ENCODE measurements at places on chromosomes 16 and 17. TPM values are rescaled to one million over a fixed set of nuclear protein-coding genes. Genes with fewer than 3 reads are reported as not detected.

The ODAD4 gene
- total RNA-seq = 1.1 TPM

DNA sequence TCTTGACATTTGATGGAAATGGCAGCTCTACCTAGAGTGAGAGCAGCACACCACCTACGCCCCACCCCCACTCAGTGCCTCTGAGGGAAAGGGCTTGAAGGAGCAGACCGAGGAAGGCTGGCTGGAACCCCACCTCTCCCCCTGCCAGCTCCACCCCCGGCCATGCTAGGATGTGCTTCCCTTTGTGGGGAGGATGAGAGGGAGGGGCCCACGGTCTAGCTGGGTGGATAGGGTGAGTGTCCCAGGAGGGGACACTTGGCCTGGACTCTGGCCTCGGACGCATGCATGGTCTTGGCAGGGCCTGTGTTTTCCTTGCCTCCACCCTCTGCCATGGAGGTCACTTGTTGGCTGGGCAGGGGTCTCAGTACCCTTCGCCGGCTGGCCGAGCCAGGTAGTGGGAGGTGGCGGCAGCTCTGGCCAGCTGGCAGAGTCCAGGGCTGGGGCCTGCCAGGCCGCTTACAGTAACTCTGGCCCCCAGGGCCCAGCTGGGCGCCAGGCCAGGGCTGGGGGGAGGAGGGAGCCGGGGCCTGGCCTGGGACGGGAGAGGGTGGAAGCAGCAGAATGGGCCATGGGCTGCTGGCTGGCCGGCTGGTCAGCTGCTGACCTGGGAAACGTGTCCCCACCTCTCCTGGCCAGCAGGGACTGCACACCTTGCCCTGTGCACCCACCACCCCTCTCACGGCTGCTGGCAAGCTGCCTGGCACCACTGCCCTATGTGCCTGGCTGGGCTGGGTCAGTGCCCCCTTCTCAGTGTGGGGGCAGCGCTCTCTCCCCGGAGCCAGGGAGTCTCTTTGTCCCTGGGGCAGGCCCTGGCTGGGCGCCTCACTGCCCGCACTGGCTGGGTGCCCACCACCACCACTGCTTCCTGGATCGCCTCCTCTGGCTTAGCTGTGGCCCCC lies 23.0 kb downstream of the RARA start:
- H3K4me3 ChIP-seq = no peak overlapping the region
- peak overlapping the region; percentile 84 for H3K27ac ChIP-seq
- peak; percentile 51 for DNase-seq
- no peaks in the 10 kb centered on the region for H3K27me3 ChIP-seq
- H3K36me3 ChIP-seq = peaks cover 33% of the 10 kb centered on the region

GRCh38 chr16:89641458-89642119 lies 15.9 kb downstream of the CHMP1A start:
- H3K27ac ChIP-seq = no peak overlapping the region
- H3K4me1 ChIP-seq = peaks cover 11% of the 10 kb centered on the region
- no peaks in the 10 kb centered on the region for H3K27me3 ChIP-seq
- H3K4me3 ChIP-seq = no peak overlapping the region
- DNase-seq = no peak

DNA sequence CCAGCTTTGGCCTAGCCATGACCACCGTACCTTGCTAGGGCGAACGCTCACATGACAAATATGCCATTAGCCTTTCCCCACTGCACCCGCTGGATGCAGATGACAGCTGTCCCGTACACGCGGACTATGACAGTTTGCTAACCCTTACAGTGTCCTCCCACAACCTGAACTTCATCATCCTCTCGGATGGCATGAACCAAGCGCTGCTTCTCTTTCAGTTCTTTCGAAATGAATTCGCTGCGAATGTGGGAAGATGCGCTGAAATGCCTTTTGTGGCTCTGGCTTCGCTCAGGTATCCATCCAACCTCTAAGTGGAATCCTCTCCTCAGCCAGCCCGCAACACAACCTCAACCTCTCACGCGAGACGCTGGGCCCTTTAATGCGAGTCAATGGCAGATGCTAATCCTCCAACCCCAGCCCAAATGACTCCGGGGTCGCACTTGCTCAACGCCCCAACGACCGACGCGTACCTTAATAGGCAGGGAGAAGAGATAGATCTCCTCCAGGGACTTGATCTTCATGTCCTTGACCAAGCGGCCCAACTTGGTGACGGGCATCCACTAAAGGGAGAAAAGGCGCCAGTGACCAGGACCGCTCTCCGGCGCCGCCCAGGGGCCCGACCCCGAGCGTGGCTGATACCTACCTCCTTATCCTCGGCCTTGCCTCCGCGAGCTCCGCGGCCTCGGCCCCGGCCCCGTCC lies 670 bp downstream of the RPS2 start:
- H3K27me3 ChIP-seq = no peaks in the 10 kb centered on the region
- peak; percentile 36 for DNase-seq
- peak overlapping the region; percentile 96 for H3K4me3 ChIP-seq
- peak overlapping the region; percentile 99 for H3K27ac ChIP-seq
- peaks cover 38% of the 10 kb centered on the region for H3K4me1 ChIP-seq

GRCh38 chr17:68512960-68513474 lies 787 bp downstream of the PRKAR1A start:
- peak overlapping the region; percentile 95 for H3K27ac ChIP-seq
- peaks cover 35% of the 10 kb centered on the region for H3K36me3 ChIP-seq
- H3K27me3 ChIP-seq = no peaks in the 10 kb centered on the region
- DNase-seq = no peak
- H3K4me3 ChIP-seq = peak overlapping the region; percentile 92

- H3K4me1 ChIP-seq = peaks cover 19% of the 10 kb centered on the region
- H3K36me3 ChIP-seq = peaks cover 8% of the 10 kb centered on the region
- DNase-seq = no peak
- H3K27ac ChIP-seq = no peak overlapping the region
- H3K27me3 ChIP-seq = no peaks in the 10 kb centered on the region
Measured at GRCh38 chr17:2094891-2095535, 40.1 kb downstream of the HIC1 start.

The GAS2L2 gene
- not detected for total RNA-seq

DNA sequence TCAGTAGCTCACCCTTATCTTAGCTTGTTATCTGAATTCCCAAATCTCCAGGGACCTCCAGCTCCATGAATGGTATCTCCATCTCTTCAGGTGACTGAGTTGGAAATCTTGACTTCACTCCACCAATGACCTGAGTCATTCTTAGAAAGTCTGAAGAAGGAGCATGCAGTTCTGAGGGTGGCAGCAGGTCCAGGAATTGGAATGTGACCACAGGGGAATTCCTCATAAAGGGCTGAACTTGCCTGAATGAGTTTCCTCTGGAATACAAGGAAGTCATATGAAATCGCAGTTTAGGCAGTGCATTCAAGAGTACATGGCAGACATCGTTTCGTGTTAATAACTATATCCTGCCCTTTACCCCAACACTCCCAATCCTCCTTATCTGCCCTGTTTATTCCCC lies 12.5 kb upstream of the PYY start:
- peaks cover 15% of the 10 kb centered on the region for H3K27me3 ChIP-seq
- no peaks in the 10 kb centered on the region for H3K4me1 ChIP-seq
- no peak overlapping the region for H3K4me3 ChIP-seq

- H3K4me3 ChIP-seq = no peak overlapping the region
- DNase-seq = no peak
- H3K4me1 ChIP-seq = no peaks in the 10 kb centered on the region
- no peak overlapping the region for H3K27ac ChIP-seq
Measured at GRCh38 chr16:8108991-8109509, 481.3 kb downstream of the TMEM114 start.

The TBC1D24 gene
- 12.7 TPM for total RNA-seq

The COG8 gene
- 30.0 TPM for total RNA-seq

DNA sequence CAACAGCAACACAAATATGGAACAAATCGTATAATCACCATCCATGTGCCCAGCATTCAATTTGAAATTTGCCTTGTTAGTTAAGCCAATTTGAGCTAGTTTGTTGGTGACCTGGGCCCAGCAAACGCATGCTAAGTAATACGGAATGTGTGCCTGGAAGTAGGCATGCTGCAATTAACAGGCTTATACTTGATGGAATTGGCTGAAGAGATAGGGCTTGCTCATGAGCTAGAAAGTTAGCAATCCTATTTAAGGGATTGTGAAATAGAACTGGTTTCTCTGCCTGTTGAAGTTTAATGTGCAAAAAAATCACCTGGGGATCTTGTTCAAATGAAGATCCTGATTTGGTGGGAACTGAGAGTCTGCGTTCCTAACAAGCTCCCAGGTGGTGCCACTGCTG lies 8.5 kb upstream of the LPO start:
- DNase-seq = no peak
- peaks cover 9% of the 10 kb centered on the region for H3K4me1 ChIP-seq
- H3K4me3 ChIP-seq = no peak overlapping the region
- H3K36me3 ChIP-seq = no peaks in the 10 kb centered on the region
- no peak overlapping the region for H3K27ac ChIP-seq

DNA sequence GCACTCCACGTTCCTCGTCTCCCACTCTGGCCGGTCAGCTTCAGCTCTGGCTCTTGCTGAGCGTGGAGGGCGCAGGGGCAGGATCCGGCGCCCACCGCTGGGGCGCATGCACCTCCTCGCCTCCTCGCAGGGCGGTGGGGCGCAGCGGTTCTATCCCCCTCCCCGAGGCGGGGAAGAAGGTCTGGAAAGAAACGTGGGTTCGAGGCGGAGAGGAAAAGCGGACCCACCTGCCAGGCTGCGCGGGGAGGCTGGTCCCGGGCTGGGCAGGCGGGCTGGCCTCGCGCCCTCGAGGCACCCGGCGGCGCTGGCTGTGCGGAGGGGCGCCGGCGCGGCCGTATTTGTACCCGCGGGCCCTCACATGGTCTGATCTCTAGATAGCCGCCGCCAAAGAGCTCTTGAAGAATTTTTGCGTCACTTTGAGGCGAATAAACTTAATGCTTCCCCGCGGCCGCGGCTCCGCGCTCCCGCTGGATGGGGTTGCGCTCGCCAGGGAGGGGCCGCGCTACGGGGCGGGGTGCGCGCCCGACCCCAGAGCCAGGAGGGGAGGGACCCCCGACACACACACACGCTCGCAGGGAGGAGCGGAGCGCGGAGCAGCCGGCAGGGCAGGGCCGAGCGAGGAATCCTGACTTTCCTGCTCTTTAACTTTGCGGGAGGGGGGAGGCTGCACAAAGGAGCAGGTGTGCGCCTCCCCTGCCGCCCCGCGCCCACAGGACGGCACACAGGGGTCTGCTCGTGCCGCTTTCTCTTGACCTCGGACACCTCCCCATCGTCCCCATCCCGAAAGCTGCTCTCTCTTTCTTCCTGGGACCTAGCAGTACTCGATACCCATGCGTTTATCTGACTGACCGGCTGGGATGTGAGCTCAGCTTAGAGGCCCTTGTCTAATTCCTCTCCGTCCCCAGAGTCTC lies at the start of gene SLC6A4:
TSS of gene SLC6A4 (minus strand) at position 312 of the 911 bp plus-strand sequence. CDS start 13,739 bp downstream, outside the sequence.
- no peak for DNase-seq
- peak within 1 kb of the TSS; percentile 42 for H3K4me3 ChIP-seq
- H3K27ac ChIP-seq = no peak within 1 kb of the TSS
- no peaks in the 10 kb centered on the region for H3K36me3 ChIP-seq
- H3K4me1 ChIP-seq = peaks cover 11% of the 10 kb centered on the region

DNA sequence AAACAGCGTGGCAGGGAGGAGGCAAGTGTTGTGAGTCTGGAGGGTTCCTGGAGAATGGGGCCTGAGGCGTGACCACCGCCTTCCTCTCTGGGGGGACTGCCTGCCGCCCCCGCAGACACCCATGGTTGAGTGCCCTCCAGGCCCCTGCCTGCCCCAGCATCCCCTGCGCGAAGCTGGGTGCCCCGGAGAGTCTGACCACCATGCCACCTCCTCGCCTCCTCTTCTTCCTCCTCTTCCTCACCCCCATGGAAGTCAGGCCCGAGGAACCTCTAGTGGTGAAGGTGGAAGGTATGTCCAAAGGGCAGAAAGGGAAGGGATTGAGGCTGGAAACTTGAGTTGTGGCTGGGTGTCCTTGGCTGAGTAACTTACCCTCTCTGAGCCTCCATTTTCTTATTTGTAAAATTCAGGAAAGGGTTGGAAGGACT lies at the start of gene CD19:
TSS of gene CD19 (plus strand) at position 171 of the 425 bp plus-strand sequence. CDS start at position 201, 30 bp downstream.
- H3K4me1 ChIP-seq = peaks cover 22% of the 10 kb centered on the region
- H3K36me3 ChIP-seq = no peaks in the 10 kb centered on the region
- no peak for DNase-seq
- H3K4me3 ChIP-seq = no peak within 1 kb of the TSS
- H3K27me3 ChIP-seq = no peaks in the 10 kb centered on the region

The P2RX1 gene
- 0.72 TPM for total RNA-seq

DNA sequence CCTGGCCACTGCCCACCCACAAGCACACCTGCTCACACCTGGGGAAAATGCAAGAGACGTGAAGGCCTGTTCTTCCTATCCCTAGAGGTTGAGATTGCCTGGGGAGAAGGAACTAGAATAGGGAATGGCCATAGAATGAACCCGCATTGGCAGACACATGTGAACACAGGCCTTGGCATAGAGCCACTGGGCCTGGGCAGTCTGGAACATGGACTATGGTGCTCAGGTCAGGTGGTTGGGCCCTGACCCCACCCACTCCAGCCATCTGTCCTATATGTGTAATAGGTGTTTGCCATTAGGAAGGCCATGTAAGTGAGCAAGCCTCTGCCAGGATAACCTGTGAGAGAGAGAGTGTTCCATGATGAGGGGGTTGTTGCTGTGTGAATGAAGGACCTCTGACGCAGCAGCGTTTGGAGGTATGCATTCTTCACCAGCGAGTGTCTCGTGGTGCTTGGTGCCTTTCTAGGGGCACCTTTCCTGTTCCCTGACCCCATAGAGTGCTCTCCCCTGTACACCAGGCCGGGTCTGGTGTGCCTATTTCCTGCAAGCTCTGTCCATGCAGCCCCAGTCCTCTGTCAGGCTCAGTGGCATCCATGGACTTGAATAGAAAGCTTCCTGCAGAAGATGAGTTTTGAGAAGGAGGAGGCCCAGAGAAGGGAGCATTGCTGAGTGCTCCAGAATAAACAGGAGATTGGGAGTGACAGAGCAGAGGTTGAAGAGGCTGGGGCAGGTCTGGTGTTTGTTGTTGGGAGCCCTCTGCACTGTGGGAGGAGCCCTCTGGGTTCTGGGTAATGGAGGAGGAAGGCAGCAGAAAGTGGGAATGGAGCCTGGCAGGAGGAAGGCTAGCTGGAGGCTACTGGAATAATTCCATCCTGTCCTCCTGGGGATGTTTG lies 15.6 kb downstream of the CTRL start:
- H3K4me1 ChIP-seq = peaks cover 25% of the 10 kb centered on the region
- H3K36me3 ChIP-seq = no peaks in the 10 kb centered on the region
- H3K27ac ChIP-seq = no peak overlapping the region
- H3K27me3 ChIP-seq = no peaks in the 10 kb centered on the region

The SLC12A3 gene
- not detected for total RNA-seq

GRCh38 chr17:65472666-65473309 lies 88.7 kb downstream of the AXIN2 start:
- no peak for DNase-seq
- H3K27ac ChIP-seq = no peak overlapping the region
- H3K4me1 ChIP-seq = no peaks in the 10 kb centered on the region
- H3K4me3 ChIP-seq = no peak overlapping the region

The TLCD2 gene
- 0.39 TPM for total RNA-seq

The RUNDC3A gene
- not detected for total RNA-seq

DNA sequence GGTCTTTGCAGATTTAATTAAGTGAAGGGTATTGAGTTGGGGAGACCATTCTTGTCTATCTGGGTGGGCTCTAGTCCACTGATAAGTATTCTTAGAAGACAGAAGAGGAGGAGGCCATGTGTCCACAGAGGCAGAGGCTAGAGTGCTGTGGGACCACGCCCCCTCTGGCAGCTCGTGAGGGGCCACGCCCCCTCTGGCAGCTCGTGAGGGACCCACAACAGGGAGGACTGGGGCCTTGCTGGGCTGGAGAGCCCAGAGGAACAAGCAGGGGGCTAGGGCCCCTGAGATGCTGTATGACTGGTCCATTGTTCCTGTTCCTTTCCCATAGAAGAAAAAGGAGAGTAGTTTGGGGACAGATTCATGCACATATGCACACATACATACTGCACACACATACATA lies 106.8 kb downstream of the METRNL start:
- no peak for DNase-seq
- H3K27me3 ChIP-seq = no peaks in the 10 kb centered on the region
- peaks cover 2% of the 10 kb centered on the region for H3K4me1 ChIP-seq
- H3K36me3 ChIP-seq = no peaks in the 10 kb centered on the region

All from activated CD4-positive, alpha-beta T cell treated with anti-CD3 and anti-CD28 coated beads for 36 hours (primary cell).